ENCODE measurements at places on chromosomes 12 and 14.

DNA sequence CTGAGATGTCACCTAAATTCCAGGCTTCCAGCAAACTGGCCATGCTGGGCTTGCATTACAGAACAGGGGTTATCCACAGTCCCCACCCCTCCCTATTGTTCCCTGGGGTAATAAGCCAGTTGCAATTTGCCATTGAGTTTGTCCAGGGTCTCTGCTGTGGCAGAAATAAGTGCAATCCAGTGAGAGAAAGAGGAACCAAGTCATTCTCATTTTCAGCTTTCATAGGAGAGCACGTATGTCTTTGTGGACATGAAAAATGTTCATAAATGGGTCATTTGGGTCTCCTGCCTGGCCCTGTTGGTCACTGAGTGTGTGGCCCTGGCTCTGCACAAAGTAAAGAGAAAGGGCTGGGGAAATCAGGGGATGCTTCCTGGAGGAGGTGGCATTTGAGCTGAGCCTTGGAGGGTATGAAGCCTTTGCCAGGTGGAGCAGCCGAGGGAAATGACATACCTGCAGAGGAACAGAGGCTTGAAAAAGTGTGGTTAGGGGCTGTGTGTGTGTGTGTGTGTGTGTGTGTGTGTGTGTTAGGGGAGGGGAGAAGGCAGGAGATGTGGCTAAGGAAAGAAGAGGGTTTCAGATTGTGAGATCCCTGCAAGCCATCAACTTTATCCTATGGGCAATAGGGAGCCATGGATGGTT, 29.3 kb downstream of the CMKLR1 start:
- DNase-seq: no peak

- peak; percentile 57 for DNase-seq
Measured at GRCh38 chr12:54216797-54217661, 28.2 kb upstream of the SMUG1 start.

GRCh38 chr12:54684636-54685630, 36.8 kb upstream of the DCD start:
- DNase-seq: no peak

- no peak for DNase-seq
Measured at GRCh38 chr12:121925358-121925695, 6.9 kb downstream of the CFAP251 start.

GRCh38 chr14:23916446-23916845, 37.1 kb upstream of the DHRS4 start:
- DNase-seq: no peak

DNA sequence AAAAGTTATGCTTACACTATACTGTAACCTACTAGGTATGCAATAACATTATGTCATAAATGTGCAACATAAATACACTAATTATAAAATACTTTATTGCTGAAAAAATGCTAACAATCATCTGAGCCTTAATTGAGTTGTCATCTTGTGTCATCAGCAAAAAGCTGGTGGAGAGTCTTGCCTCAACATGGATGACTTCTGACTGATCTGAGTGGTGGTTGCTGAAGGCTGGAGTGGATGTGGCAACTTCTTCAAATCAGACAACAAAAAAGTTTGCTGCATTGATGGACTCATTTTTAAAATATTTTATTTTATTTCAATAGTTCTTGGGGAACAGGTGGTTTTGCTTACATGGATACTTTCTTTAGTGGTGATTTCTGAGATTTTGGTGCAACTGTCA, 93.9 kb upstream of the AMN1 start:
- DNase-seq: no peak

DNA sequence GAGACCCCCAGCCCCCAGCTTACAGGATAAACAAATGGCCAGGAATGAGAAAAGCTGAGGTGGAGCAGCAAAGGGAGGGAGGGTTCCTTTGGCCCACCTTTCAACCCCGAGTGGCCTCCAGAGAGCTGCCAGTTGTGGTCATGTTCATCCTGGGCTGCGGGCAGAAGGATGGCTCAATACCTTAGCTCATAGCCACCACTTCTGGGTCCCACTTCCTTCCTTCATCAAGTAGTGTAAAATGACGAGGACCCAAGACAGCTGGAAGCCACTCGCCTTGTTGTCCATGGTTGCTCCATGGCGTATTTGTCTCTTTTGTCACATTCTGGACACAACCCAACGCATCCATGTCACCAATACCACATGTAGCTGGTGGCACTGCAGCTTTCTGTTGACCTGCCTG, 24.2 kb downstream of the CRACR2A start:
- DNase-seq: no peak

DNA sequence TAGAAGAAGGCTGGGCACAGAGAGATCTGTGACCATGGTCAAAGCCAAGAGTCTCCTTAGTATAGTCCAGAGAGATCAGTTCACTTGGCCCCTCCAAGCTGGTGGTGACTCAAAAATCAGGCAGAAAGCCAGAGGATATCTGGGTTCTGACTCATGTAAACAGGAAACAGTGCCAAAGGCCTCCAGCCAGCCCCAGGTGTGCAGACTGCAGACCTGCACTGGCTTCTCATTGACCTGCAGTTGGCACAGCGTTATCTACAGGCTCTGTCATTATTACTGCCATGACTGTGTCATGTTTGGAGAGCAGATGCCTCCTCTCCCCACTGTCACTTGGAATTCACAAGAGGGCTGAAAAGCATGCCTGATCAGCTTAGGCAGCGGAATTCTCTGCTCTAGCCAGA, 295.7 kb upstream of the PRKD1 start:
- no peak for DNase-seq
